ENCODE measurements at places on chromosomes 6 and 20.

- DNase-seq, result no peak
Observed at GRCh38 chr6:85429346-85429745, 20.5 kb upstream of the NT5E start.

DNA sequence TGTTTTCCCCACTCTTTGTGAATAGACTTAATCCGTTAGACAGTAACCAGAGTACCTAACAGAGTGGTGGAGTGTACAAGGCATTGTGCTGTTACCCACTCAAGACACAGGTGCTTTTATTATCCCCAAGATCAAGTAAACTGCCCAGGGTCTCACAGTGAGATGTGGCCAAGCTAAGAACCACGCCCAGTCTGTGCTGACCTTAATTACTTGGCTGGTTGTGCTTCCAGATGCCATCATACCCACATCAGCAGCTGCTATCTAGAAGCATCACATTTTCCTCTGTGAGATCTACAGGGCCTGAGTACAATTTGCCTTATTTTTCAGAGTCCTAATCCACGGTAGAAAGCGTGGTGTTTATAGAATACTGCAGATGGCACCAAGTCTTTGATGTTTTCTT, 70.3 kb downstream of the GFRA4 start:
- DNase-seq, result no peak

DNA sequence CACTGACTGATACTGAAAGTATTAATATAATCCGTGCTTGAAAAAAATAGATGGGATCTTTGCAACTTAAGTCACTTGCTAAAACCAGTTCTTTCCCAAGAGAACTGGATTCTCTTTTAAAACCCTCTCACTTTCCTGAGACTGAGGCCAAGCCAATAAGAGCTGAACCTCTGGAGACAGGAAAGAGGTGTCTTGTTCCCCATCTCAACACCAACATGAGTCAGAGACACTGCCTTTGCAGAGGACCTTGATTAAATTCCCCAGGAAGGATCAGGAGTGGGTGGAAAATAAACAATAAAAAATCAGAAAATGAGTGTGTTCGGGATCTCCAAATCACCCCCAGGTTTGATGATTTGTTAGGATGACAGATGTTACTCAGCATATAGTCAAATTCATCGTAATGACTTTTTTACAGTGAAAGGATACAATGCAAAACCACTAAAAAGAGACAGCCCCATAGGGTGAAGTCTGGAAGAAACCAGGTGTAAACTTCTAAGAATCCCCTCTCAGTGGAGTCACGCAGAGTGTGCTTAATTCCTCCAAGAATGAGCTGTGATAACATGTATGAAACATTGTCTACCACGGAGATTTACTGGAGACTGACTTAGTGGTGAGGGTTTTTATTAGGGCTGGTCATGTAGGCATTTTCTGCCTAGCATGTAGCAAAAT, 122.8 kb upstream of the BEND3 start:
- DNase-seq, result no peak

- no peak for DNase-seq
Observed at GRCh38 chr6:74197310-74197709, 501.3 kb downstream of the CD109 start.

- no peak for DNase-seq
Observed at GRCh38 chr6:168447282-168447681, 6.3 kb downstream of the SMOC2 start.

DNA sequence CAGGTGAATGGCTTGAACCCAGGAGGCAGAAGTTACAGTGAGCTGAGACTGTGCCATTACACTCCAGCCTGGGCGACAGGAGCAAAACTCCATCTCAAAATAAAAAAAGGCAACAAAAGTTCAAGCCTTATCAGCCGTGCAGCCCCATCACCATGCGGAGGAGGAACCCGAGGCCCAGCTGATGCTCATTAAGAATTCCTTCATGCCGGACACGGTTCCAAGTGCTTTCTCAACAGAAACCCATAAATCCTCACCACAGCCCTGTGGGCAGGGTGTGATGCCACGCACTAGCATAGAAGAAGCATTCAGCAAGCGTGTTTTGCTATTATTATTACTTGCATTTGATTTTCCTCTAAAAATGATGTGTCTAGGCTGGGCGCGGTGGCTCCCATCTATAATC, 56.3 kb downstream of the PREX1 start:
- no peak for DNase-seq

DNA sequence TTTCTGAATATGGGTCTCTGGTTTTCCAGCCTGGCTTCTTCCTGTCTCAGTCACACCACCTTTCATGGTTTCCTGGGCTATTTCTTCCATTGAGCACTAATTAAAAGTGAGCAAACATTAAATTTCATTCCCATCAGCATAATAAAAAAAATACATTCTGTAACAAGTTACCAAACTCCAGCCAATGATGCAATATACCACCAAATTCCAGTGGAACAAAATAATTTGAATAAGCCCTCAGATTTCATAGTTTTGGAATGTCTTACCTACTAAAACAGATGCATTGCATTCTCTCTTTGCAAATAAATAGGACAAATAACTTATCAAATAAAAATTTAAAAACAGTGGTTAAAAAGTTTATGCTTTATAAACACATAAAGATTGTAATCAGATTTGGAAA, 97.8 kb upstream of the PRDM1 start:
- DNase-seq, result no peak

DNA sequence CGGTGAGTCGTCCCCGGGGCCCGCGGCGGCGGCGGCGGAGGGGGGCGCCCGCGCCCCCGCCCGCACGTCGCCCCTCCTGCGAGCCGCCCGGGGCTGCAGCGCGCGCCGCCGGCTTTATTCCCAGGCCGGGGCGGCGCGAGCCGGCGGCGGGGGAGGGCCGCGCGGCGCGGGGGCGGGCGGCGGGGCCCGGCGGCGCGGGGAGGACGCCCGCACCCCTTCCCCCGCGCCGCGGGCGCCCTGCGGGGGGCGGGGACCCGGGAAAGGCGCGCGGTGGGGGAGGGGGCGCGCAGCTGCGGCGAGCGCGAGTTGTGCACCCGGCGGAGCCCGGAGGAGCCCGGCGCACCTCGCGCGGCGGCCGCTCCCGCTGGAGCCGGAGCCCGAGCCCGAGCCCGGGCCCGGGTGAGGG, 646 bp downstream of the HMGA1 start:
- DNase-seq, result no peak

GRCh38 chr20:62235001-62235776, 3.1 kb upstream of the OSBPL2 start:
- DNase-seq, result no peak

DNA sequence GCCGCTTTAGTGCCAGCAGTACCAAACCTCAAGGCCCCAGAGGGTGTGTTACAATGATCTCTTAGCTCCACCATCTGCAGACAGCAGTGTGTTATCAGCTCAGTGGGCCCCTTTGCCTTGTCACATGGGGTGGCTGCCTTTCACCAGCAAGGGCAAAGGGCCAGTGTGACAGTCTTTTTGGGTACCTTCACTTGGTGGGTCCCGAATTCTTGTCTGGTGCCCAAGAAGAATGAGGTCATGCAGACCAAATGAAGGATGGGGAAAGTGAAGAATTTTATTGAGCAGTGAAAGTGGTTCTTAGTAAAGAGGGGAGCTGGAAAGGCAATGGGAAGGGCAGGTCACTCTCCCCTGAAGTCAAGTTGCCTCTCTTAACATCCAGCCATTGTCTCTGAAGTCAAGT, 2.9 kb upstream of the SMIM28 start:
- DNase-seq, result no peak

DNA sequence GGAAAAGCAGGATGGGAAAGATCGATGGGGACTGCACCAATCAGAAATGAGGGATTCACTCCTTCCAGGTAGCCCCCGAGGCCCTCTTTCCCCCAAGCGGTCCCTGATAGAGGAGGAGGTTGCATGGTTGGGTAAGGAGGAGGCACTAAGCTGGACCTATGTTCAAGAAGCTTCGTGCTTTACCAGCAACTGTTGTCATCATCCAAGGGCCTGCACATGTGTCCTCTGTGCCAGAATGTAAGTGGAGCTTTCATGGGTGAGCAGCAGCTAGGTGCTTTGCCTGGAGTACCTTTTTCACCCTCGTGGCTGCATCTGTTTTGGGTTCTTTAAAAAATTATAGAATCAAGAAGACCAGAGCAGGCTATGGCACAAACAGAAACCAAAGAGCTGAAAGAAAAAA, 54.0 kb downstream of the GMPR start:
- no peak for DNase-seq
